ENCODE measurements at places on chromosomes 4 and X.

GRCh38 chr4:4969298-4969697 lies 50.0 kb downstream of the CYTL1 start:
- no peak for DNase-seq

- no peak for DNase-seq
Observed at GRCh38 chr4:183288955-183289354, 31.1 kb downstream of the CLDN22 start.

GRCh38 chrX:11655282-11656015 lies 10.3 kb downstream of the ARHGAP6 start:
- no peak for DNase-seq

GRCh38 chr4:168096407-168096784 lies 4.1 kb downstream of the ANXA10 start:
- no peak for DNase-seq

DNA sequence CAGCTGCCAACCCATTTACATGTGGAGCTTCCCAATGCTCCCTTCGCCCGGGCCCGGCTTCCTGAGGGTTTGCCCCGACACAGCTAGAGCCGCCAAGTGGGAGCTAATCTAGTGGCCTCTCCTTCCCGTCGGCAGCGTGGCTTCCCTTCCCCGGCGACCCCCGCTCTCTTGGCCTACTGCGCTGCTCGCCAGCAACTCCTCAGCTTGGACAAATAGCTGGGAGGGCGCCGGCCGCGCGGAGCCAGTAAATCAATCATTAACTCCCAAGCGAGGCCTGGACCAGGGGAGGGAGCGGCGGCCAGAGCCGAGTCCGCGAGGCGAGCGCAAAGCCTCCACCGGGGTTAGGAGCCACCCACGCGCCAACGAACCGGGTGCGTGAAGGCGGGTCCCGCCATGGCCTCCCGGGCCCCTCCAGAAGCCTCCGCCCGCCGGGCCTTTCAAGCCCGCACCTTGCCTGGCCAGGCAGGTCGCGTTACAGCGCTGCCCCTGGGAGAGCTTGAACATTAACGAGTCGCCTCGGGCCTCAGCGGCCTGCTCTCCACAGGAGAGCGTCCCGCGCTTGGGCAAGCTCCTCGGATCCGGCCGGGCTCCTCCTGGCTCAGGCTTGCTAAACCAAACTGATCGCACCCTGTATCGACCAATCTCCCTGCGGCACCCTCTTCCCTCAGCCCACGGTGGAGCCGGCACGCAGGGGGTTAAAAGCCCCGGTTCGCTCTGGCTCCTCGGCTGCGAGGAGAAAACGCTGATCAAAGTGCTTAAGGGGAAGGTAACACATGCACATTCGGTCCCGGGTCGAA lies 10.6 kb upstream of the BCOR start:
- peak; percentile 43 for DNase-seq

DNA sequence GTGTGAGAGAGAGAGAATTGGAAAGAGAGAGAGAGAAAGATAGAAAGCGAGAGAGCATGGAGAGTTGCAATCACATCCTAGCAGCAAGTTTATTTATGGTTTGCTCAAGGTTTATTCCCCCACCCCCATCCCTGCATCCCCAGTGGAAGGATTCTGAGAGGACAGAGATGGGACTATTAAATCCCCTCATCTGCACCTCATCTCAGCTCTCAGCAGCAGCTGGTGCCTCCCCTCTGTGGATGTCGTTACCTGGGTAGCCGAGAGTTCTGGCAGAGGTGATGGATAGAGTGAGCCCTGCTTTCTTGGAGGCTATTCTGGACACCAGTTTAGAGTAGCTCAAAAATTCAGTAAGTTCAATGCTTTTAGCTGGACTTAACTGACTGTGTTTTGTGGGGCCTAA lies 132.0 kb upstream of the RAI2 start:
- no peak for DNase-seq

DNA sequence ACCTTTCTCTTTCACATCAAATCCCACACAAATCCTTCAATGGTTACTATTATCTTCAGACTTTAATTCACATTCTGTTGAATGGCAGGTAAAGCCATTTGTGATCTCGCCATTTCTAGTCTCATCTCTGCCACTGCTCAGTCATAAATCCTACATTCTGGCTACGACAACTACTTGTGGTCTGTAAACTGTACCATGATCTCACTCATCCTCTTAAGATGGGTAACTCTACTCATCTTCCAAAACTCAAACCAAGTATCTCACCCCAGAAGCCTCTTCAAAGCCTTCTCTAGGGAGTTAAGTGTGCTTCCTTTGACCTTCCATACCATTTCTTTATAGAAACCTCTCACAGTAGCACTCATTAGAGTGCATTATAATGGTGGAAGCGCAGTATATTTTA lies 101.8 kb downstream of the NEK1 start:
- no peak for DNase-seq

- no peak for DNase-seq
Observed at GRCh38 chr4:26858035-26858918, 2.4 kb upstream of the STIM2 start.

GRCh38 chrX:105167233-105167632 lies 53.3 kb downstream of the TEX13A start:
- DNase-seq, result no peak

- DNase-seq, result no peak
Observed at GRCh38 chr4:184731056-184731455, 2.8 kb downstream of the CENPU start.

GRCh38 chrX:9700555-9700954 lies 65.1 kb downstream of the GPR143 start:
- no peak for DNase-seq

- DNase-seq, result no peak
Observed at GRCh38 chrX:13778916-13779315, 38.0 kb downstream of the GPM6B start.

GRCh38 chr4:69032847-69033638 lies 63.2 kb upstream of the UGT2B7 start:
- no peak for DNase-seq

DNA sequence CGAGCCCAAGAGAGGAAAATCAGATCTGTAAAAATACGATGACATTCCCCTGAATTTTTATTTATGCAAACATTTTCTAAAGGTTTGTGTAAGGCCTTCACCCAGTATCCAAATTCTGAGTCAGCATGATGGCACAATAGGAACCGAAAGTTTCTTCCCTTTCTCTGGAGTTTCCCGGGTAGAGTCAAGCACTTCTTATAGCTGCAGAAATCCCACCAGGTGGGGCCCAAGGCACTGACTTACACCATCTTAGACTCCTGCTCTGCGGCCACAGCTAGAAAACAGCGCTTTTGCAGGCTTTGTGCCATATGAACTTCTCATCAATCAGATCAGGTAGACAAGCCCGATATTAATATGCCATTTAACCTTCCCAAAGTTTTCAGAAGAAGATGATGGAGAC lies 13.4 kb downstream of the LEF1 start:
- no peak for DNase-seq

- DNase-seq, result no peak
Observed at GRCh38 chrX:63930140-63930539, 145.1 kb upstream of the ARHGEF9 start.

DNA sequence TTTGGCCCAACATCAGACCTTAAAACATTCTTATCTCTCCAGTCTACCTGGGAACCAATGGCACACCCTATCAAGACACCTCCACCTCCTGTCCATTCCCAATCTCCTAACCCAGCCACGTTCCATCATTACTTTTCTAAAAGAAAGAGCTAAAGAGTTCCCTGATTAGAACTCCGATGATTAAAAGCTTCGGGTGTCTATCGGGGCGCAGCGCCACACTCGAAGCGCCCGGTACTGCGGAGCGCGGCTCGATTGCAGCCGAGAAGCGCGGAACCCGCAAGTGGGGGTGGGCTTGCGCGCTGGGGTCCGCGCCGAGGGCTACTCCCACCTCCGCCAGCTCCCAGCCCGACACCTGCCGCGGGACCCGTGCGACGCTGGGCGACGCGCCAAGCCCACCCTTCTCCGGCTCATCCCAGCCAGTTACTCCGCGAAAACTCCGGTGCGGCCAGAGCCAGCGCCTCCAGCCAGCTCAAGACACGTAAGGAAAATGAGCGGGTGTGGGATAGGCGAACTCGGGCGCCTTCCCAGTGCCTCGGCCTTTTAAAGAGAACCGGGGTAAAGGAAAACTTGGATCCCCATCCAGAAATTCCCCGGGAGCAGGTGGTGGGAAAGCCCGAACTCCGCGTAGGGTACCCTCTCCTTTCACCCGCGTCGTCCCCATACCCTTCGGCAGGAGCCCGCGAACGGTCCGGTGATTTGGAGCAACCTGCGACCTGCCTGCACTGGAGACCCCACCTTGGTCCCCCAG lies 593 bp downstream of the NPY1R start:
- peak; percentile 44 for DNase-seq

- DNase-seq, result no peak
Observed at GRCh38 chr4:151527699-151528098, 118.7 kb downstream of the FHIP1A start.

GRCh38 chr4:20084488-20084887 lies 167.2 kb upstream of the SLIT2 start:
- no peak for DNase-seq

- DNase-seq, result peak; percentile 86
Observed at GRCh38 chr4:127782025-127782274, 172 bp upstream of the HSPA4L start.

GRCh38 chr4:1809754-1810502 lies 16.8 kb downstream of the FGFR3 start:
- DNase-seq, result peak; percentile 61

DNA sequence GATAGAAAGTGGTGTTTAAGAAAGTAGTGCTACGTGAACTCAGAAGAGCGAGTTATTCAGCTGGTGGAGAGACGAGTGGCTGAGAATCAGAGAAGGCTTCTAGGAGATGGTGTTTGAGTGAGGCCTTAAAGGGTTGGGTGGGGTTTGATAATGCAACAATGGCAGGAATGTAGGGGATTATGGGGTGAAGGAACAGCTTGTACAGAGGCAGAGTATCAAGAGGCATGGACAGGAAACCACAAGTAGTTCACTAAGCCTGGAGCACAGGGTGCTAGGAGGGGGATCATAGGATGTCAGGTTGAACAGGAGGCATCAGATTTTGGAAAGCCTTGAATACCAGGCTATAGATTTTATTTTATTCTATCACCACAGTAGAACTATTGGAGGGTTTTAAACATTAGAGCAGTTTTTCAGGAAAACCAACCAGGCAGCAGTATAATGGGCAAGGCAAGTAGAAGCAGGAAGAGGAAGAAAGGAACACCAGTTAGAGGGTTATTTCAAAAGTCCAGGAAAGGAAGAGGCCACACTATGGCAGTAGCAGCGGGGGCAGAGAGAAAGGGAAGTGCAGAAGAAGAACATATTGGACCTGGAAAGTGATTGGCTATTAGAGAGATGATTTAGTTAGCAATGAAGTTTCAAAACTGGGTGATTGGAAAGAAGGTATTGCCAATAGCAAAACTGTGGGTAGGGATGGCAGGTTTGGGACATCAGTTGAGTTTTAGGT lies 99.2 kb downstream of the DOCK11 start:
- DNase-seq, result no peak

DNA sequence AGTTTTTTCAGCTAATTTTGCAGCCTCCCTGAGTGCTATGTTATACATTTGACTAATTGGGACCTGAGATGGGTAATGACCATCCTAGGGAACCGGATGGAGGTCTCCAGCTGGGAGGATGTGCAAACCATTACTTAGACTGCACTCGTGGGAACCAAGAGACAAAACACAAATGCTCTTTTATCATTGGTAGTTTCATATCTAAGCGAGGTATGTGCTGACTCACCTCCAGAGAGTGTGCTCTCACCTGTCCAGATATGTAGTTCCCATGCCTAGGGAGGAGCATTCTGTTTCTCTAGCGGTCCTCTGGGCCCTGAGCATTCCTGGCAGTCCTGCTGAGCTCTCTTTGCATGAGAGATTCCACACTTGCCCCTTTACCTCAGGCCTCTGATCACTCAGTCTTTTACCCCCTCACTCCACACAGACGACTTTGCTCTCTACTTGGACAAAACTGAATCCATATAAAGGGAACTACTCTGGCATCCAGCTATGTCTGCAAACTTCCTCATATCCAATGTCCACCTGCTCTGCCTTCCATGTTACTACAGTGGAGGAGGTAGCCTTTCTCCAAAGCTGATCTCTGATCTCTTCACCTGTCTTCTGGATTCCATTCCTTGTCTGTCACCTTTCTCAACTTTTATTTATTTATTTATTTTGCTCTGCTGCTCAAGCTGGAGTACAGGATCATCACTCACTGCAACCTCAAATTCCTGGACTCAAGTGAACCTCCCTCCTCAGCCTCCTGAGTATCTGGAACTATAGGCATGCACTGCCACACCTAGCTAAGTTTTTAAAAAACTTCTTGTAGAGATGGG lies 88.4 kb downstream of the LRP2BP start:
- no peak for DNase-seq

DNA sequence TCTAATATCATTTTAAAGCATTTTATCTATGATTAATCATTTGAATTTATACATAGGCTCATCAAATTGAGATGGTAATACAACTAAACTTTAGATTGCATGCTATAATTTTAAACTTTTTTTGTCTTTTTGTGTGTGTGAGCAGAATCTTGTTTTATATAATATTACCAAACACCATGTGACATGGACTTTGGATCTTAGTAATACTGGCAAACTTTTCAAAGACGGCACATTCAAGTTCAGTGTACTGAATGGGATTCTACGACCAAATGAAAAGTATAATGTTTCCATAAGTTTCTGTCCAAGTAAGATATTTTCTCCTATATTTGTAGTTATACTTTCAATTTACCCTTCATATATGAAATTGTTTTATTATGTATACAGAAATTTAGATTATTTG lies 116.0 kb downstream of the CFAP47 start:
- no peak for DNase-seq

DNA sequence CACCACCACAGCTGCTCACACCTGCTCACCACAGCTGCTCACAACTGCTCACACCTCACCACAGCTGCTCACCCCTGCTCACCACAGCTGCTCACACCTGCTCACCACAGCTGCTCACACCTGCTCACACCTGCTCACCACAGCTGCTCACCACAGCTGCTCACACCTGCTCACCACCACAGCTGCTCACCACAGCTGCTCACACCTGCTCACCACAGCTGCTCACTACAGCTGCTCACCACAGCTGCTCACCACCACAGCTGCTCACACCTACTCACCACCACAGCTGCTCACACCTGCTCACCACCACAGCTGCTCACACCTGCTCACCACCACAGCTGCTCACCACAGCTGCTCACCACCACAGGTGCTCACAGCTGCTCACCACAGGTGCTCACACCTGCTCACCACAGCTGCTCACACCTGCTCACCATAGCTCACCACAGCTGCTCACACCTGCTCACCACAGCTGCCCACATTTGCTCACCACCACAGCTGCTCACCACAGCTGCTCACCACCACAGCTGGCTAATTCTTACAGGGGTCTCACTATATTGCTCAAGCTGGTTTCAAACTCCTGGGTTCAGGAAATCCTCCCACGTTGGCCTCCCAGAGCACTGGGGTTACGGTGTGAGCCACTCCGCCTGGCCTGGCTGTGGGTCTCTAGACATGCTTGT lies 30.4 kb upstream of the CPLX1 start:
- DNase-seq, result no peak
